ENCODE measurements at places on chromosomes 3 and 15. TPM values are rescaled to one million over a fixed set of nuclear protein-coding genes. Genes with fewer than 3 reads are reported as not detected.

DNA sequence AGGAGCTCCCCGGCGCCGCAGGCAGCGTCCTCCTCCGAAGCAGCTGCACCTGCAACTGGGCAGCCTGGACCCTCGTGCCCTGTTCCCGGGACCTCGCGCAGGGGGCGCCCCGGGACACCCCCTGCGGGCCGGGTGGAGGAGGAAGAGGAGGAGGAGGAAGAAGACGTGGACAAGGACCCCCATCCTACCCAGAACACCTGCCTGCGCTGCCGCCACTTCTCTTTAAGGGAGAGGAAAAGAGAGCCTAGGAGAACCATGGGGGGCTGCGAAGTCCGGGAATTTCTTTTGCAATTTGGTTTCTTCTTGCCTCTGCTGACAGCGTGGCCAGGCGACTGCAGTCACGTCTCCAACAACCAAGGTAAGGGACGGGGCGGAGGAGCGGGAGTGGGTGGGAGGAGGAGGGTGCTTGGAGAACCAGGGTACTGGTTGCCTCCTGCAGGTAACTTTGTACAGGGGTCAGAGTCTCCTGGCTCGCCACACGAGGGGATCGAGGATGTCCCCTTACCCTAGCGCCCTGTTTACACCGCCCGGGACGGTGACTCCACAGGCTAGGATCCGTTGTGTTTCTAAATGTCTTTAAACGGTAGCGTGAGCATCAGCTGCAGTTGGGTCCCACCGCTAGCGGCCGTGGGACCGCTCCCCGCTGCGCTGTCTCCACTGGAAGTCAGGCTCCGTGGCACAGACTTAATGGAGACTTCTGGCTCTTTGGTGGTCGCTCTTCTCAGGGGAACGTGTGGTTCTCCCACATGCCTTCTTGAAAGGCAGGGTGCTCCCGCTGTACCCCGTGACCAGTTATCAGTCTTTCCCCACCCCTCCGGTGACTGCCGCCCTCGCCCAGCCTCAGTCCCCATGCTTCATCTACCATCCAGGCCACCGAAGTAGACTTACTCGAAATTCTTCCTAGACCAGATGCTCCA lies 515 bp downstream of the EPHA6 start:
- no peak for DNase-seq

DNA sequence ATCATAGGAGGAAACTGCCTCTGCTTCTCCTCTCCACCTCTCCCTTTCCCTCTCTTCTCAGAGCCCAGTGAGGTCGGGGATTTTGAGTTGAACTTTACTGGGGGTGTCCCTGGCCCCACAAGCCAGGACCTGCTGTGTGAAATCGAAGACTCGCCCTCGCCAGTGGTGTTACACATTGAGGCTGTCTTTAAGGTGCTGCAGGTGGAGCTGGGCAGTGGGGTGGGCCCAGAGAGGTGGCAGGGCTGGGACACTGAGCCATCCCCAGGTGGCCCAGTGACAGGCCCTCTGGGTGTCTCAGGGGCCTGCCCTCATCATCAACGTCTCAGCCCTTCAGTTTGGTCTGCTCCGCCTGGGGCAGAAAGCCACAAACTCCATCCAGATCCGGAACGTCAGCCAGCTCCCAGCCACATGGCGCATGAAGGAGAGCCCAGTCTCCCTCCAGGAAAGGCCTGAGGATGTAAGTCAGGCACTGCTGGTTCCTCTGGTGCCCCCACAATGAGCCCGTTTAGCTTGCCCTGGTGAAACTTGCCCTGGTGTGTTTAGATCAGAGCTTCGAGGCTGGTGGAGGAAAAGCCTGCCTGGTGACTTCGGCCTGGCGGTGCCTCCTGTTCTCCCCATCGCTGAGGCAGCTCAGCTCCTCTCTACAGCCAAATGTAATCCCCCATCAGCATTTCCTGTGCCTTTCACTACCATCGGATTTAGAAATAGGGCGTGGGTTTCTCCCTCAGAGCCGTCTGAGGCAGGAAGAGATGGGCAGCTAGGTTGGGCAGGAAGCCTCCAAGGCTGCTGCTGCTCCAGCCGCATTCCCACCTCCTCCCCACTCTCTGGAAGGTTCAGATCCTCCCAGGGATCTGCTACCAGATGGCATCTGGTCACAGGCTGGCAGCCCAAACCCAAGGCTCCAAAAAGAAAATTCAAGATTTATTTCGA lies 39.2 kb downstream of the ACAA1 start:
- no peak for DNase-seq

DNA sequence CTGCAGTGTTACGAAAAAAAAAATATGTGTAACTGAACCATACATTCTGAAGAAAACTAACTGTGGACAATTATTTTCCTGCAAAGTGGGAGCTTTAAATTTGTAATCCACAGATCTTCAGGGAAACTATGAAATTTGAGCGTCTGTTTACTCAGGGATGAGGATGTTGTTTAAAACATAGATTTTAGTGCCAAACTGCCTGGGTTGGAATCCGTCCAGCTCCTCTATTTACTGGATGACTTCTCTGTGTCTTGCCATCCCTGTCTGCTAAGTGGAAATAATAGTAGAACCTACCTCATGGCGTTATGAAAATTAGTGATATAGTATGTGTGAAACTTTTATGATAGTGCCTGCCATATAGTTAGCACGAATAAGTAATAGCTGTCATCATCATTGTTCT lies 666.5 kb downstream of the SQOR start:
- peak; percentile 16 for DNase-seq

GRCh38 chr3:183688874-183689273 lies 8.7 kb upstream of the YEATS2 start:
- peak; percentile 27 for DNase-seq

DNA sequence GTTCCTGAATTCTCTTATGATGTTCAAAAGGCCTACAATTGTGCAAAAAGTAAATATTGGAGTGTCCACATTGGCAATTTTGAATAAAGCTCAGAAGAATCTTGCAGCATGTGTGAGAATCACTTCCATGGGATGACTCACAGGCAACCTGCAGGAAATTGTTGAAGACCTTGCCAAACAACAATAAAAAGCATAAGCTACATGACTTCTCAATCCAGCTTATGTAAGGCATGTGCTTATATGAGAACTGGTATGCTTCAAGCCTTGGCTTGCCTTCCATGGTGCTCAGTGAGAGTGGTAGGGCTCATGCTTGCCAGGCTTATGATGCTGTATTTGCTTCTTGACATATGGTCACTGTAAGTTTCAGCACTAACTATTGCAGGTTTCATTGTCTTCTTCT lies 18.4 kb upstream of the BCHE start:
- DNase-seq: peak; percentile 15

DNA sequence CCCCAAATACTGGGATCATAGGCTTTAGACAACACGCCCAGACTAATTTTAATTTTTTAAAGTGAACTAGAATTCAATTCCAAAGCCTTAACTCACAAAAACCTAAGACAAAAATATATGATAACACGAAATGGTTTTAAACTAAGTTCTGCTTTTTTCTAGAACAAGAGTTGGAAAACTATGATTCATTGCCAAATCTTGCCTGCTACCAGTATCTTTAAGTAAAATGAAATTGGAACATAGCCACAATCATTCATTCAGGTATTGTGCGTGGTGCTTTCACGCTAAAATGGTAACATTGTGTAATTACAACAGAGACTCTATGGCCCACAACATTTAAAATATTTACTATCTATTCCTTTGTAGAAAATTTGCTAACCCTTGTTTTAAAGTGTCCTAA lies 488.0 kb upstream of the ZNF385D start:
- DNase-seq: no peak

- no peak for DNase-seq
Measured at GRCh38 chr3:191770541-191770940, 309.6 kb downstream of the PYDC2 start.

- no peak for DNase-seq
Measured at GRCh38 chr3:116476691-116477090, 31.4 kb upstream of the LSAMP start.

DNA sequence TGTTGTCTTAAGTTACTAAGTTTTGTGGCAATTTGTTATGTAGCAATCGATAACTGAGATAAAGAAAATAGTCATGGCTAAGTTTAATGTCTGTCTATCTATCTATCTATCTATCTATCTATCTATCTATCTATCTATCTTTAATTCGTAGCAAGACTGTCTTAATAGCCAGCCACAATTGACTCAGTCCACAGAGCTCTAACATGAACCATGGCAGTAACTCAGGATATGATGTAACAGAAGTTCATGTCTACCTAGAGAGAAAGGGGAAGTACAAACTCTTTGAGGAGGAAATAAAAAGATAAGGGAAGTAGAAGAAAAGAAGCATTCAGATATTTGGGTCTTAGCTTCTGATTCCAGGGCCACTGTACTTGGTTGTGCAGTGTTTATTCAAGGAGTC lies 61.5 kb upstream of the FNDC3B start:
- no peak for DNase-seq

DNA sequence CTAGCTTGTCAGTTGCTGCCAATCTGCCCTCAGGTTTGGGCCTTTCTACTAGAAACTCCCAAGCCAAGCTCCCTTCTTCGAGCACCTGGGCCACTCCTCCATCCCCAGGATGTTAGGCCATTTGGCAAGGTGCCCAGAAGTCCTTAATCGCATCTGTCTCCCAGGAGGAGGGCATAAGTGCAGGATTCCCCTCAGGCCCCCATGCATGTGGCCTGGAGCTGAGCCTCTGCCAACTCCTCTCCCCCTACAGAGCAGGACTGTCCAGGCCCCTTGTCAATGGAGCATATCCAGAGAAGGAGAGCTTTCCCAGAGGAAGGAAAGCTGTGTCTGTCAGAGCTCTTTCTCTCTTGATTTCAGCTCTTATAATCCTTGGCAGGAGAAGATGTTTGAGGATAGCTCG lies 182.6 kb upstream of the ROPN1 start:
- DNase-seq: peak; percentile 39

- DNase-seq: no peak
Measured at GRCh38 chr3:146342989-146343388, 92.1 kb upstream of the PLSCR4 start.

DNA sequence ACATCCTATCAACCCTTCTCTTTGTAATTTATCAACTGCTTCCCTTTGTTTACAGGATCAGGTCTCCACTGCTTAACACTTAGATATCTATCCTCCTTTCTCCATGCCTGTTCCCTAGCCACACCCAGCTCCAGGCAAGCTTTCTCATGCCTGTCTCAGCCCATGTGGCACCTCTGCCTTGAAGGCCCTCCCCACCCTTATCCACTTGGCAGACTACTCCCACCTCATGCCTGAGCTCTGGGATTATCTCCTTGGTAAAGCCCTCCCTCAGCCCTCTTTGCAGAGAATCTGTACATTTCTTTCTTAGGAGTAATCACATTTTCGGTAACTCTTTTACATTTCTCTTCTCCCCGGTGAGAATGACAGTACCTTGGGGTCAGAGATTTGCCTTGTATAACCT lies 96.0 kb downstream of the ATP1B3 start:
- DNase-seq: no peak

GRCh38 chr15:92454555-92455105 lies 60.9 kb downstream of the ST8SIA2 start:
- DNase-seq: no peak

- DNase-seq: no peak
Measured at GRCh38 chr3:23368731-23369130, 165.6 kb downstream of the UBE2E2 start.

DNA sequence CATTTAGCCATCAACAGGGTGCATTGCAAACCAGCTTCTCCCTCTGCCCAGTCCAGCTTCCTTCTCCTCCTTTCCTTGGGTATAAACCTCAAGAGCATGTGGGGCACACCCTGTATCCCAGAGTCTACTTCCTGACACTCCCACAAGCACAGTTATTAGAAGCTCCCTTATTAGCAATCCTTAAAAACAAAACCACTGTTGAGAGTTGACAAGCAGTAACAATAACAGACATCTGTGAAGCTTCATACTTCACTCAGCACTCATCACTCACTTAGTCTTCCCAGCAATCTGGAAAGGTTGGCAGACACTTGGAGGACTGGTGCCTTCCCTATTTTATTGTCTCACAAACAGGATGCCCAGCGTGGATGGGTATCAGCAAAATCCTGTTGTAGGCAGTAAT lies 155.5 kb upstream of the PROK2 start:
- no peak for DNase-seq

GRCh38 chr15:89167267-89168176 lies 53.9 kb downstream of the RLBP1 start:
- DNase-seq: peak; percentile 85

GRCh38 chr3:182235504-182235903 lies 523.8 kb downstream of the SOX2 start:
- DNase-seq: no peak

DNA sequence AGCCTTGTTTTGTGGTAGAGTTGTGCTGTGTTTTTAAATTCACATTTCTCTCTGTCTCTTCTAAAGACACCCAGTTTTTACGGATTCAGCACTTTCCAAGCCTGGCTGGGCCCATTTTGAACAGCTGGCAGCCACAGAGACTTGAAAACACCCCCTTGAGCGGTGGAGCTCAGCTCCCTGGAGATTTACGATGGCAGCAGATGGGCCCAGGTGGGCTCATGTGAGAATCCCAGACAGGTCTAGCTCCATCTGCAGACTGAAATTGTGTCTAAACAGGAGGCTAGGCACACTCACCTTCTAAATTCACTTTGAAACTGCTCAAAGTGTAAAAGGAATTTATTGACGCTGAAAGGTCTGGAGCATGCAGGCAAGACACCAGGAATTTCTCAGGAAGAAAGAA lies 232.0 kb upstream of the HES1 start:
- no peak for DNase-seq

- no peak for DNase-seq
Measured at GRCh38 chr3:171459137-171459941, 866 bp downstream of the TNIK start.

GRCh38 chr3:26260139-26260538 lies 362.4 kb upstream of the LRRC3B start:
- no peak for DNase-seq

- no peak for DNase-seq
Measured at GRCh38 chr3:14623569-14624051, 28.0 kb upstream of the CCDC174 start.

DNA sequence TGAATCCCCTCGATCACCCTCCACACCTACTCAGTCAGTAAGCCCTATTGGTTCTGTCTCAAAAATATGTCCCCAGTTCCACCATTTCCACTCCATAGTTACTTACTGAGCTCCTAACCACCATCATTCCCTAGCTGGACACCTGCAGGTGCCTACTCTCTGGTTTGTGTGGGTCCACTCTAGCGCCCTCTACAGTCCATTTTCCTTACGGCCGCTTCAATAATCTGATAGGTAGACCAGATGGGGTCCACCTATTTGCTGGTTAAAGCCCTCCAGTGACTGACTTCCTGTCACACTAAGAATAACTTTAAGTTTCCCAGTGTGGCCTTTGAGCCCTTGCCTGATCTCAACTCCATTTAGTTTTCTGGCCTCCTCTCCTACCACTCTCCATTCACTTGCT lies 5.0 kb downstream of the GXYLT2 start:
- DNase-seq: no peak

Gene ANKDD1A
- 1.1 TPM for total RNA-seq

Gene ALDH1A2
- total RNA-seq: not detected

Gene FGD5
- total RNA-seq: not detected

Gene CIDEC
- total RNA-seq: not detected

Gene SLC7A14
- not detected for total RNA-seq

Gene RASGRP1
- 0.18 TPM for total RNA-seq

Gene SEMA3B
- 5.9 TPM for total RNA-seq

Gene PLCB2
- total RNA-seq: 2.4 TPM

Gene TUSC7
- total RNA-seq: not detected

Gene SAMMSON
- not detected for total RNA-seq

Gene WDR93
- not detected for total RNA-seq
